CD4-positive, alpha-beta T cell treated with Interleukin-6 at 100 ng/mL for 8 hours (primary cell): ENCODE measurements at places on chromosomes 2 and 18.

GRCh38 chr2:65158557-65158956, 28.7 kb upstream of the RAB1A start:
- no peak for DNase-seq

DNA sequence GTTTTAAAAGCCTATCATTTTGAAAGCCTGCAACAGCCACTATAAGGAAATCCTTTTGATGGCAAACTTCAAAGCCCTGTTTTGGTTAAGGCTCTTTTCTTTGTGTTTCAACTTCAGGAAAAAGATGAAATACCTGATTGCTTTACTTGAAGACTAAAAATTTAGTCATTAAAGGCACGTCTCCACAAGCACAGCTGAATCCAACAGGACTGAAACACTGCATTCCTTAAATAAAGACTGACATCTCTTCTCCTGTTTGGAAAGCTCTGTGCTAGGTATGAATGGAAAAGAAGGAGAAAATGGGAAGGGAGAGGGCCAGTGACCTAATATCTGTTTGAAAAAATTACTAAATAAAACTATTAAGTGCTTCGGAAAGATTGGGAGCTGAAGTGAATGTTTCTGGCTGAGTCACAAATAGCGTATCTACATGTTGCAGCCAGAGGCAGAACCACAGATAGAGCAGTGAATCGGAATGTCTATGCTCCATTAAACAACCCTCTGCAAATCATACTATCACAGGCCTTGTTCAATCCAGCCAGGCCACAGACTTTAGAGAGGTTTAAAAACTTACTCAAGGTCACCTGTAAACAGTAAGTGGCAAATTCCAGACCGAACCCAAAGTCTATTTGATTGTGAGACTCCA, 21.1 kb upstream of the RALBP1 start:
- DNase-seq: no peak

DNA sequence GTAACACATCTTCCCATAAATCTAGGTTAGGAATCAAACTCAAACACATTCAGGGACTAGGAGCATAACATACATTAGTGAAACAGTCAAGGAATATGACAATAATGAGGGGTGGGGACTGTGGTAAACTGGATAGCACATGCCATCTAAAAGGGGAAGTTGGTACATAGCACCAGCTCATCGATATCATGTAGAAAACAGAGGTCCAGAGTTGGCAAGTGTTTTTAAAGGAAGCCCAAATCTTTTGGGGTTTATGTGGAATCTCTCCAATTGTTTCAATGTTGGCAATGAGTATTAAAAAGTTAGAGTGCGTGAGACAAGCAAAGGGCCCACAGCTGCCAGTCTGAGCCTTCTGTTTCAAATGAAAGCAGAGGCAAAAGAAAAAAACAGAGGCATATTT, 24.4 kb downstream of the KLF7 start:
- no peak for DNase-seq

DNA sequence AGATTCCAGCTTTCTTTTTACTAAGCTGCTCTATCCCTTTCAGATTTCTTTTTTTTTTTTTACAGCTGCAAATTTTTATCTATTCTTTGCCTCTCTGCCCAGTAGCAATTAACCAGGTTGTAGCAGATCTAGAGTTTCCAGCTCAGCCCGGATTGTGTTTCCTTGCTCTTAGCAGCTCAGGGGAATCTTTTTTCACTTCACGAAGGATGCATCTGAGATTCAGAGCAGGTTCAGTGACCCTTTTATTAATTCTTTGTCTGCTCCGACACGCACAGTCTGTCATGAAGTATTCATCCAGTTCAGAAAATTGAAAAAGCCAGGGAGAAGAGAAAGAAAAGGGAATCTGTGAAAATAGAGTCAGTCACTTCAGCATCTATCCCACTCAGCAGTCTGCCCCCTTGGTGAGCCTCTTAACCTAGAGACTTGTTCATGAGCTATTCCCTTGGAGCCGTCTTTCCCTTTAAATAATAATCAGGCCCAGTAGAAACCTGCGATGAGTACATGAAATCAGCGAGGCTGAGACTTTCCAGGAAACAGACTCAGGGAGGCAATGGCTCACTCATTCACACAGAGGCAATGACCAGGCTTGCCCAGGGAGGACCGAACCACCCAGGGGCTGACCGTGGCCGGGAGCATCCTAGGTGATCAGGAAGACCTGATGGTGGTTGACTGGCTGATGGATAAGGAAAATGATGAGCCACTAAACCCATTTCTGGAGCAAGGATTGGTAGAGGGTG, 103.4 kb upstream of the ITGA6 start:
- no peak for DNase-seq

- no peak for DNase-seq
Measured at GRCh38 chr2:224004105-224004695, 34.9 kb downstream of the SERPINE2 start.

- no peak for DNase-seq
Measured at GRCh38 chr2:51997571-51997970, 965.6 kb upstream of the NRXN1 start.

DNA sequence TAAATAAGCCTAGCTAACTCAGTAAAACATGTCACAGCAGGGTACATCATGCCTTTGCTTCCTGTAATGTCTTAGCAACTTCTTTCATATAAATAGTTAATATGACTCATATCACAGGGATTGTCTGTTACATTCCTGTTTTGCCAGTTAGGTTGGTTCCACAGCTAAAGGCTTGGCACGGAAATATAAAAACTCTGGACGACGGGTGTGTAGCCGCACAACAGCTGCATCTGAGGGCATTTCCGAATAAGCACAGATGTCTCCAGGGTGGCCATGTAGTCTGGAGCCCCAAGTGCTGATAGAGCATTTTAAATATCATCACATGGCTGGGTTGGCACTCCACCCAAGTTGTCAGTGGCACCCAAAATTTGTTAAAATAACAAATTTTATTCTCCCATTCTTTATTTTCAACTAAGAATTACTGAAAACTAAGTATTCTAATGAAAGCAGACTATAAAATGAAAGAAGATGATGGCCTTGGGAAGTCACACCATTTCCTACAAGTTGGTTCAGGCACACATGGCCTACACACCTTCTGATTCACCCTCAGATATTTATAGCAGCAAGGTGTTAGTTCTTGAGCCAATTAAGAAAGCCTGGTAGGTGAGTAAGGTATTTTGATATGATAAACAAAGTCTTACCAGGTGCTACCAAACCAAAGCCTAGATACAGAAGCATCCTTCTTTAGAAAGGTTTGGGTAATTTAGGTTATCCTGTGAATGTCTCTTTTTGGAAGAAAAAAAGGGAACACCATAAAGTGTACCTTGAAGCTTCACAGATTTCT, 61.8 kb upstream of the STK17B start:
- peak; percentile 30 for DNase-seq

- no peak for DNase-seq
Measured at GRCh38 chr2:43324259-43325106, 98.1 kb upstream of the ZFP36L2 start.

- DNase-seq: no peak
Measured at GRCh38 chr2:206488623-206489022, 45.3 kb downstream of the ADAM23 start.

DNA sequence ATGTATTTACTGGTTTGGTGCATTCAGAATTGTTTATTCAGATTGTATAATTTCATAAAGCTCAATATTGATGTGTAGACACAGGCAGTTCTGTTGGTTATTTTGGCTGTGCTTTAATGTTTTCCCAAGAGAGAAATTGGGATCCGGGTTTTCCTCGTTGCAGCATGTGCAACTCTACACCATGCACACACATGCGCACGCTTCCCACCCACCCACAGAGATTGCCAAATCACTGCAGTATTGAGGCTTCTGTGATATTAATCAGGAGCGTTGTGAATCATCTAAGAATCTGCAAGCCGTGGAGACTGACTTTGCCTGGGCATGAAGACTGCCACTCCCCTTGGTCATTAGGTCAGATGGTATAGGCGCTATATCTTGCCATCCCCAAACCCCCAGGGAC, 571.5 kb downstream of the SLC4A3 start:
- no peak for DNase-seq

- no peak for DNase-seq
Measured at GRCh38 chr2:237473878-237474441, 13.1 kb upstream of the MLPH start.

DNA sequence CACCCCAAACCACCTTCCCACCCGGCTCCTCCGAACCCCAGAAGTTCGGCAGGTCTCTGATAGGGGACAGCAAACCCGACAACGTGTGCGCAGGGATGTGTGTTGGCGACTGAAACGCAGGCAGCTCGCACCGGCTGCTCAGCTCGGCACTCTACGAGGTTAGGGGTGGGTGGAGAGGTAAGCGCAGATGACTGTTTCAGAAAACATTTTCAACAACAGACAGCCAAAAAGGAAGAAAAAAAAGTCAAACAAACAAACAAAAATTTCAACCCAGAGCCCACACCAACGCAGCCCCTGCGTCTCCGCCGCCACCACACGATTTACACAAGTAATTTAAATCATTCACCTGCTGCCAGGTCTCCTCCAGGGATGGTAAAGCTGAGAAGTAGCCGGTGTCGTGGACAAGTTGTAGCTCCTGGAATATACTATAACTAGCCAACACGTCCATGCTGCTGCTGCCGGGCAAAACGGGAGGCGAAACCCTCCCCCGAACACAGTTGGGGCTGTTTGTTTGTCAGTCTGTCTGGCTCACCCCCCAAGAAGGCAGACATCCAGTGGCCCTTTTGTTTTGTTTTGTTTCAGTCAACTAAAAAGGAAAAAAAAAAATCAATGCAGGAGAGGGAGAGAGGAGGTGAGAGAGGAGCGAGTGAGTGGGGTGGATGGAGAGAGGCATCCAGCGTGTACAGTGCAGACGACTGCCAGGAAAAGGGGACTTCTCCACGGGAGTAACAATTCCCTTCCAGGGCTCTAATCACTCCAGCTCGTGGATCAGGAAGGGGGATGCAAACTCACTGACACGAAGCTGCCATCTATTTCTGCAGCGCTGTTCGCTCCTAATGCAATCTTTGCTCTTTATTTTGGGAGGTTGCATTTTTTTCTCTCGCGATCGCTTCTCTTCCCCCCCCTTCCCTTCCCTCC, at the start of gene KLF7:
KLF7 (minus strand) TSS at position 828 of the 918 bp plus-strand sequence; CDS start at position 448, 380 bp downstream.
- DNase-seq: peak; percentile 60

DNA sequence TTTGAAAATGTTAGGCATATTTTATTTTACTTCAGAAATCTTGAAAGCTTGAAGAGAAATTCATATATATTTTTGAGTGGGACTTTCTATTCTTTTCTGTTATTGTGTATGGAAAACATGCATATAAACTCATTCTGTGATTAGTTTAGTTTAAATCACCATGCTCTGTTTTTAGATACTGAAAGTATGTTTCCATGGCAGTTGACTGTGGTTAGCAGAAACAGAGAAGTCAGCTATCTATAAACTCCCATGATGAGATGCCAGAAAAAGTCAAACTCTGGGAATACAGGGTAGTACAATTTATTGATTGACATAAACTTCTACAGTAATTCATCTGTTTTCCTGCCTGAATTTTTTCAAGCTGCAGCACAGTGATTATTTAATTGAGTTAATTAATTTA, 905.3 kb upstream of the VRK2 start:
- DNase-seq: no peak

GRCh38 chr2:66217039-66217585, 217.8 kb upstream of the MEIS1 start:
- no peak for DNase-seq

GRCh38 chr2:231455222-231455621, 9.1 kb downstream of the NCL start:
- DNase-seq: no peak

- no peak for DNase-seq
Measured at GRCh38 chr2:227163998-227164762, at the start of the genes COL4A3 and COL4A4. Gene COL4A3 (plus strand): TSS chr2:227164624. CDS start chr2:227164727, 103 bp downstream. Gene COL4A4 (minus strand): TSS chr2:227164205. CDS start chr2:227147483, 16,722 bp downstream.

DNA sequence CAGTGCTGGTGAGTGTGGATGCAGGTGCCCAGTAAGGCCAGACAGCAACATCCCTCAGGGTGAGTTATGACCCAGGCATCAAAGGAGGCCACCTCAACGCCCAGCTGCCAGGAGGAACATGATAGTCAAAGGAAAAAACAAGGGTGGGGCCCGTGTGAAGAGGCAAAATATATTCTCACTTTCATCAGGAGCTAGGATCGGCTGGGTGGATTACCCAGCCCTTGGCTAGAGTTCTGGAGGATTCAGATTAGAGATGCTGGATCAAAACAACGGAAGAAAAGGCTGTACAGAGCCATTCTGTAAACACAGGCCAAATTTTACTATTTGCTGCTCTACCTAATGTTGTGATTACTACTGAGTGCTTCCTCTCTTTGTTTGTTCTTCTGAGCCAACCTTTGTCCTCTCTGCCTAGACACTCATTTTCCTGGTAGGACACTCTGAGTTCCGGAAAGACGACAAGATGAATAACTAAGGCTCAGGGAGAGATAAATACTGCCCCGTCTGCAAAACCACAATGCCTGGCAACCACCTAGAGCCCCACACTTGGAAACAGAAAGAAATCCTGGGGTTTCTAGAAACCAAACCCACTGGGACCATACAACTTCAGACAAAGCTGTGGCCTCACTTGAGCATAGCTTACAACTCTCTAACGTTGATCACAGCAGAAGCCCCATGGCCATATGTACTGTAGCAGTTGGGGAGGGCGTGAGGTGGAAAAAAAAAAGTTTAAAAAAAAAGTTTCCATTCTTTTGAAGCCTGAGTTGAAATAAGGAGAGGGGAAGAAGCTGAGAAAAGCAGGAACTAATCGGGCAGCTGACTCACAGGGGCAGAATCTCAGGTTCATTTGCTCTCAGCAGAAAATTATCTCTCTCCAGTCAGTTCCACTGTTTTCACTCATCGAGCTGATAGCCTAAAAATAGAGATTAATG, 17.8 kb upstream of the PMAIP1 start:
- no peak for DNase-seq

DNA sequence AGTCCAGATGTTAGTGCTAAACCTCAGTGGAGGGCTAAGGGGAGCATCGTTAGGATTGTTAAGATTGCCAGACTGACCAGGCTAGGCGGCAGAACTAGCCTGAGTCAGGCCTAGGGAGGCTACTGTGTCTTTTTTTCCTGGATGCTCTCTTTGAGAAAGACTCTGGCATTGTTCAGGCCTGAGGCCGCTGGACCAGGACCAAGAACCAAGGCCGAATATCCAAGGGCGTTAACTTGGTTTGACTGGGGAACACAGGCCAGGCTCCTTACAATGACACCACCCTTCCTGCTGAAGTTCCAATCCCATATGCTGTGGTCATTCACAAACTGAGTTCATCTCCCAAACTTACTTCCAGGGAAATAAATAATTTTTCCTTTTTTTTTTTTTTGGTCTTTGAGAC, 10.6 kb downstream of the HTRA2 start:
- no peak for DNase-seq

DNA sequence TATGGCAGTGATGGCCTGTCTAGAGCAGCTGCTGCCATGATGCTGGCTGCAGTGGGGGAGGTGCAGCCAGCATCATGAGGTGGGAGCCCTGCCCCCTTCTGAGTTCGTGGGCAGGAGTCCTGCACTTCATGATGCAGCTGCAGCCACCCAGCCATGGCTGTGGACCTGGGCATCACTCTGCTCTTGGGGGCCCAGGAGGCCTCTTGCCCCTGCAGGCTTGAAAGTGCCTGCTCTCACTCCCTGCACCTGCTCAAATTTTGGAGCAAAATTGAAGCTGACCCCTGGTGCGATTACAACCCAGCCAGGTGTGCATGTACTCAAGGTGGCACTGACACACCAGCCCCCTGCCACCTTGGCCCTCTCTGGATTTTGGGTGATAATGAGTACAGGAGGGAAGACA, 712.9 kb downstream of the NUP35 start:
- no peak for DNase-seq
